ENCODE measurements at places on chromosomes 16 and 17.

DNA sequence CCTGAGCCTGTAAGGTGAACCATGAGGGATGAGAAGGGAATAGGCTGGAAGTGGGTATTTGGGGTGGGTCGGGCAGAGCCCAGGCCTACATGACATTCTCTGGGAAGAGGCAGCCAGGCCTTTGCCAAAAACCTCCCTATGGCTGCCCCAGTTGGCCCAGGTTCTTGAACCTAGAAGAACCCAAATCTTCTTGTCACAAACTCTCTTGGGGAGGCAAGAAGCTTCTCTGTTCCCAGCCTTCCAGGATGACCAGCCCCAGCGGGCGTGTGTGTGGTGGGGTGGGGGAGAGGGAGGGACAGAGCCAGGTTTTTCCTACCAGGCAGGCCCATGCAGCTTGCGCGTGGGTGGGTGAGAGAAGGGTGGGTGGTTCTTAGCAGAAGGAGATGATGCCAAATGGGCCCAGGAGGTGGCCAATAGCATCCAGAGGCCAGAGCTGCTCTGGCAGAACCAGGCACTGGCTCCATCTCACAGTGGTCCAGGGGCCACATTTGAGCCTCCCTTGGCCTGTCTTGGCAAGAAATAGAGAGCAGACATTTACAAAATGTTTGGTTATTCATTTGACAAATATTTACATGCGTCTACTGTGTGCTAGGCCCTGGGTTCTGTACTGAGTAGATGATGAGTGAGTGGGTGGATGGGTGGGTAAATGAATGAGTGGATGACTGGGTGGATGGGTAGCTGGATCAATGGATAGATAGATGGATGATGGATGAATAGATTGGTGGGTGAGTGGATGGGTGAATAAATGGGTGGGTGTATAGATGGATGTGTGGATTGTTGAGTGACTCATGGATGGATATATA, 44.3 kb upstream of the PLCG2 start:
- DNase-seq = no peak

DNA sequence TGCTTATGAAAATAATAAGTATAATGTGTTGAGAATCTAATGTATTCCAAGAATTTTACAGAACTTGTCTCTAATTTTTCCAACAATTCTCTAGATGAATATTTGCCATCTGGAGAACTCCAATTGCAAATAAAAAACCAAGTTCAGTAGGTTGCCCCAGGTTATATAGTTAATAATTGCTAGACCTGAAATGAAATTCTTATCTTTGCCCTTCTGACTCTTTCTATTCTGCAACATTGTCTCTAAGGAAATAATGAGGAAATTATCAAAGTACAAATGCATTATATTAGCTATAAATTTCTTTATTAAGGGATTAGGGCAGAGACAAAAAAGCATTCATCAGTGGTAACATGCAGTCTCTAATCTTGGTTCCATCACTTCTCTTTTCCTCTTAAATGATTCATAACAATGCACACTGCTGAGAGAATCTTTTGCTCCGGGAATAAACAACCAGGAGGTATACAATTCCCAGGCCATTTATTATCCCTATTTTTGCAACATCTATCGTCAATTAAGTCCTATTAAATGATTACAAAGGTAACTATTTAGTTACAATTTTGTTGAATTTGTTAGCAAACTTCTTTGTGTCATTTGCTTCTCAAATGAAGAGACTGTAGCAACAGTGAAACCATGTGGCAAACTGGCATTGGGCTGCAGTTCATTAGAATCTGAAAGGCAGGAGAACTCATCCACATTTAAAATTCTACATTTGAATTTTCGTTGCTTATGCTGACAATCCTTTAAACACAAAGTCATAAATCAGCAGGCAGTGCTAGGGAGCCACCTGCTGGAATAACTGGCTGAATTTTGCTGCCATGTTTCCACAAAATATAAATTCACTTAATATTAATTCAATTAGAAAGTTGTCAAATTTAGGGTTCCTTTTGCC, 349.6 kb downstream of the KIF2B start:
- no peak for DNase-seq

DNA sequence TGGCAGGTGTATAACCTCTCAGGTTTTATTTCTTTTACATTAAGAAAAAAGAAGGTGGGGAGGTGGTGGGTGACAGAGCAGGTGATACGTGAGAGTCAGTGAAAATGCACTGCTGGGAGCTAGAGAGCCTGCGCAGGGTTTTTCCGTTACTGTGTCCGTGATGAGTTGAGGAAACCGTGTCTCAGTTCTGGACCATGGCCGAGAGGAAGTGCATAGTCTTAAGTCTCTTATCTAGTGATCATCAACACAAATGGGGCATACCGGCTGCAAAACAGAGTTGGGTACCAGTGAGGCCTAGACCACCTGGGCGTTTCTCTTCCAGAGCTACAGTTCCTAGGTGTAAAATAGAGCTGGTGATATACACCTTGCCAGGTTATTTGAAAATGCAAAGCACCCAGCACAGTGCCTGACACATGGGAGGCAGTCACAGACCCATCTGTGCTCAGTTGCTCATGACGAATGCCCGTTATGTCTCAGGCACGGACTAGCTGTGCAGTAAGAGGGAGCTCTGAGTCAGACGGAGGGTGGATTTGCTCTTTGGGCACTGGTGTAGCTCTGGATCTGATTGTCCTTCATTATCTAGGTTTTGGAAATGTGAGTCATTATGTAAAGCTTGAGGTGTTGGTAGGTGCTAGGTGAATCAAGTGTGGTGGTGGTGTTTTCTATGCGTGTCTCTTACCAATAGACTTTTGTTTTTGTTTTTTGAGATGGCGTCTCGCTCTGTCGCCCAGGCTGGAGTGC, 60.9 kb downstream of the RPTOR start:
- peak; percentile 82 for DNase-seq

- DNase-seq = no peak
Measured at GRCh38 chr17:8333281-8333680, 6.4 kb upstream of the ODF4 start.

DNA sequence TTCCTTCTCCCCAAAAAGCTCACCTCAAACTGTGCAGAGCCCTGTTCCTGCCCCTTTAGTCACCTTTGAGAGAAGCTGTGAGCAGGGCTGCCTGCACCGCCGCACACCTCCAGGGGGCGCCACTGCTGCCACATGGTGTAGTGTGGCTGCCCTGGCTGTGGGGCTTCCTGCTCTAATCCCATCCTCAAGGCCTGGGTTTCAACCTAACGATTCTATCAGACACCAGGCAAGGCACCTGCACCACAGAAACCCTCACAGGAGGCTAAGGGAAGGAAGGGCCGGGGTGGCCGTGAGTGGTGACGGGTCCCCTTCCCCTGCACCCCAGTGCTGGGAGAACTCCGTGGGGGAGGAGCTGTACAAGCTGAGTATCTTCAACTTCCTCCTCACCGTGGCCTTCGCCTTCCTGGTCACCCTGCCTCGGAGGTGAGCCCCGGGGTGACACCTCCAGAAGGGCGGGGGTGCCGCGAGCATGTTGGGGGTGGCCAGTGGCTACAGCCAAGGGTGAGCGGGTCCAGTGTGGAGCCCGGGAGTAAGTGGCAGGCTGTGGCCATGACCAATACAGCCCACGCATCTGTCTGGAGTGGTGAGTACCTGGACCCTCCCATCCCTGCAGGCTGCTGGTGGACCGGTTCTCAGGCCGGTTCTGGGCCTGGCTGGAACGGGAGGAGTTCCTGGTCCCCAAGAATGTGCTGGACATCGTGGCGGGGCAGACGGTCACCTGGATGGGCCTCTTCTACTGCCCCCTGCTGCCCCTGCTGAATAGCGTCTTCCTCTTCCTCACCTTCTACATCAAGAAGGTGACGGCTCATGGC, 7.0 kb downstream of the TMC8 start:
- peak; percentile 48 for DNase-seq

GRCh38 chr17:32302860-32303649, 37.4 kb downstream of the RHBDL3 start:
- DNase-seq = no peak

- no peak for DNase-seq
Measured at GRCh38 chr17:45942284-45942683, 47.9 kb downstream of the MAPT start.

DNA sequence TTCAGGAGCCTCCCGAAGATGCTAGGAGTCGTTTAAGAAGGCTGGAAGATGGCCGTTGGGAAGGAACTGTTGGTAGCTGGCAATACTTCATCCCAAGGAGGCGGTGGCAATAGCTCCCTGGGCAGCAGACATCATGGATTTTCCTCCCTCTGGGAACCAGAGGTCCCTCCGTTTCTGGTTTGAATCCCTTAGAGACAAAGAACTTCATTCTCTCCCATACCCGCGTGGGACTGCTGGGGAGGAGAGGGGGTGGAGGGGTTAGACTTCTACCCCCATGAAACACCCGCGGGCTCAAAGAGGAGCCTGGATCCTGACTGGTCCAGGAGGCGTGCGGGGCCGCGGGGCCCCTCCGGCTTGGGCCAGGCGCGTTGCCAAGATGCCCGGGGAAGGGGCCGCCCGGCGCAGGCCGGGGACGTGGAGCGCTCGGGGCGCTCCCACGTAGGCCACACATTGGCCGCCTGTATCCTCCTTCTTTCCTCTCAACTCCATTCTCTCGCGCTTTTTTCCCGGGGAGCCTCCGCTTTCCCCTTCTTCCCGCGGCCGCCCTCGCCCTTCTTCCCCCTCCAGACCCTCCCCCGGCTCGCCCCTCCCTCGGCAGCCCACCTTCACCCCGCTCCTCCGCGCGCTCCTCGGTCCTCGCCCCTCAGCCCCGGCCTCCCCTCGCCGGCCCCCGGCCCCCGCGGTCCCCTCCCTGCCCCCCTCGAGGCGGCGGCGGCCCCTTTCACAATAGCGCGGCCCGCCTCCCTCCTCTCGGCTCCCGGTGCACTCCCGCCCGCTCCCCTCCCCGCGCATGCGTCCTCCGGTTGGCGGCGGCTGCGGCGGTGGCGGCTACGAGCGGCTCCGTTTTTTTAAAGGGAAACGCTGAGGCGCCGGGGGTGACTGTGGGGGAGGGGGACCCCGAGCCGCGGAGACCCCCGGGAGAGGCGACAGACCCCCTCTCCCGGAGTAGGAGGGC, at the start of gene MSL1:
MSL1 (plus strand) TSS at position 791 of the 955 bp plus-strand sequence. CDS start 642 bp downstream, outside the sequence.
- DNase-seq = peak; percentile 89

DNA sequence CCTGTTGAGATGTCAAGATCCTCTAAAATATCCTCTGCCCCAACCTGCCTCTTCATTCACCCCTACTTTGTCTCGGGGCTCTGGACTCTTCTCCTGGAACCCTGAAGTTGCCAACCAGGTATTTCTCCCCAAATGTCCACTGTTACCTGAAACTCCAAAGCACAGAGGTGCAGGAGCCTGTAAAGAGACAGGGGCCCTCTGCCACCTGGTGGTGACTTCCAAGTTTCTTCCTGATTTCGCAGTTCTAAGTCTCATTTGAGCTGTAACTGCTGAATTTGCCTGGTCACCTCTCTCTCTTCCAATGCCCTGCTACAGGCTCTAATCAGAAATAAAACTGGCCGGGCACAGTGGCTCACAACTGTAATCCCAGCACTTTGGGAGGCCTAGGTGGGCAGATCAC, 77.1 kb upstream of the RCVRN start:
- no peak for DNase-seq

- DNase-seq = no peak
Measured at GRCh38 chr16:10616756-10617640, 36.6 kb upstream of the EMP2 start.

DNA sequence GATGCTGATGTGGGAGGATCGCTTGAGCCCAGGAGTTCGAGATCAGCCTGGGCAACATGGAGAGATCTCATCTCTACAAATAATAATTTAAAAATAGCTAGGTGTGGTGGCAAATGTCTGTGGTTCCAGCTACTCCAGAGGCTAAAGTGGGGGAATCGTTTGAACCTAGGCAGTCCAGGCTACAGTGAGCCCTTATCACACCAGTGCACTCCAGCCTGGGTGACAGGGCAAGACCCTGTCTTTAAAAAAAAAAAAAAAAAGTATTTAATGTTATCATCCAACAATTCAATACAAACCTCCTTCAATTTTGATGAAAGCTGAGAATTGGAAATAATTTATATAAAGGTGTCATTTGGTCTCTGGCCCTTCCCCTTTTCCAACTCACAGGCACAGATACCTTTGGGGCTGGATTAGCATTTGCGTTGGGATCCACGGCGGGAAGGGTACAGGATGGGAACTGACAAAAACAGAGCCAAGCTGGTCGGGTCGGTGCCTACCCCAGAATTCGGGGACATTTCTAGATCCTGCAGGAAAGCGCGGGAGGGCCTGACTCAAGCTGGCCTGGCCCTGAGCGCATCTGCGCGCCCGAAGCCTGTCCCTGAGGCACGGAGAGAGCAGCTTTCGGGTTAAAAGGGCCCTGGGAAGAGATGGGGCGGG, 860 bp upstream of the DCAF7 start:
- DNase-seq = no peak

DNA sequence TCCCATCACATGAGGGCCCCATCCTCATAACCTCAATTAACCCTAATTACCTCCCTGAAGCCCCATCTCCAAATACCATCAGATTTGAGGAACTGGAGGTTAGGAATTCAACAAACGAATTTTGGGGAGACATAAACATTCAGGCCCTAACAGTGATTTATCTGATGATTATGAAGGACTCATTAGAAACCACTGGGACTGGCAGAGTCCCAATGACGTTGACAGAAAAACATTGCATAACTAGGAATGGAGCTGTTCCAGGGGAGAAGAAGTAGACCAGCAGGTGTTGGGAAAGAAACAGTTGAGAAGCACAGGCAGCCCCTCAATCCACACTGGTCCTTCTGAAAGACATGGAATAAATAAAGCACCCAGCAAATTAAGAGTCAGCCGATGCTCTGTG, 282.0 kb downstream of the MAP2K4 start:
- DNase-seq = no peak

DNA sequence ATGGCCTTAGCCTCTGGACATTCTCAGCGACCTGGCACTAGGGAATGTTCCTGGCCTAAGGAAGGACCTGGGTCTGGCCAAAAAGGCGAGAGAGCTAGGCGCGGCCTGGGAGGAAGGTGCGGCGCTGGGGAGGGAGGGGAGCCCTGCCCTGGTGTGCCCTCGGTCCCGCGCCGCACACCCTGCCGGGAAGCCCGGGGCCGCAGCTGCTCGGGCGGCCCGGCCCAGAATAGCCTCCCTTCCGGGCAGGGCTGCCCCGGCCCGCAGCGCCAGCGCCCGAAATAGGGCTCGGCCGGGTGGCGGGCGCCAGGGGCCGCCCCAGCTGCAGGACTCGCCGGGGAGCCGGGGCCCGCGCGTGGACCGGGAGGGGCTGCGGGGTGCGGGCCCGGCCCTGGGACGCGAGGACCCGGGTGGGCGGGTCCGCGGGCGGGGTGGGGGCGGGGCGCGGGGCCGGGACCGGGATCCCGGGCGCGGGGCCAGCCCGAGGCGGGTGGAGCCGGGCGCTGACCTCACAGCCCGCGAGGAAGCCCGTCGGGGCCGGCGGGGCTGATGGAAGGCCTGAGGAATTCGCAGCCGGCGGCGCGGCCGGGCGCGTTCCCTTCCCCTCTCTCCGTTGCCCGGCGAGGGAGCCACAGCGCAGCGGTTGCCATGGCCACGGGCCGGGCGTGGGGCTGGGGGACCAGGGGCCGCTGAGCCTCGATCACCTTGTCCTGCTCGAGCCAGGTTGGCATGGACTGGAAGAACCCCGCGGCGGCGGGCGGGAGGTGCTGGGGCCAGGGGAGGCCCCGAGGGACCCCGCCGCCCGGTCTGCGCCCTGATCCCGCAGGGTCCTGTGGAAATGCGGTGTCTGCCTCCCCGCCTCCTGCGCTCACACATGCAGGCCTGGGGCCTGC, 18.1 kb downstream of the SOCS3 start:
- DNase-seq = peak; percentile 15

- no peak for DNase-seq
Measured at GRCh38 chr17:1785930-1786329, 24.1 kb downstream of the SERPINF1 start.
